ENCODE measurements at places on chromosomes 7 and 10.
A peak's percentile ranks its signal among the peaks of the same experiment; 100 is the strongest.

DNA sequence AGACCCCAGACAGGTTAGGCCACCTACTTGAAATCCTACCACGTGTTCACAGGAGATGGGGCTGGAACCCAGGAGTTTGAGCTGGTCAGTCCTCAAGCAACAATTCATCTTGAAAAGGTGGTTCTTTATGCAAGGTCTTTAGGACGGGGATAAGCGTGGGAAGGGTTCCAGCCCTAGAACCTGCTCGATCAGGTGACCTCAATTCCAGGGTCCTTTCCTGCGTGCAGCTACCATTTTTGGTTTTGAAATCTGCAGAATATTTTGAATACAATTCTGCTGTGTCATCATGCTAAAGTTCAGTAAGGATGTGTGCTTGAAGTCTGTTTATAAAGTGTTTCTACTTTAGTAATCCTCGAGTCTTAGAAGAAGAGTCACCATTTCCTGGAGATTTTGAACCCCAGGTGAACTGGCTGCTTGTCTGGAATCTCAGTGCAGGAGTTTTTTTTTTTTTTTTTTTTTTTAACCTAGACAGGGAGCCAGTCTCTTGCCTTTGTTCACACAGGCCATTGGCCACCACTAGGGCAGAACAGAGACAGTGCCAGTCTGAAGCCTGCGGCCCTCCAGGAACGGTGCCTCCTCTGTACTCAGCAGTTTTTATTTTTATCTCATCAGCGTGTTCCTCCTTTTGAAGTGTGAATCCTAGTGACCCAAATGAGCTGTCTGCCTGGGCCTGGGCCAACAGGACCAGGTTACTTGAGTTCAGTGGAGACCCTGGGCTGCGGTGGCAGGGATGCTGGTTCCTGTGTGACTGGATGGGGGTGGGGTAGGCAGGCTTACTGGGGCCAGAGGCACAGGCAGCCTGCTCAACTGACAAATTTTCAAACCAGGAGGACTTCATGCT, 54.6 kb downstream of the EEPD1 start:
- no peaks in the 10 kb centered on the region for H3K36me3 ChIP-seq
- peaks cover 38% of the 10 kb centered on the region for H3K4me1 ChIP-seq
- peak overlapping the region; percentile 75 for H3K27ac ChIP-seq
- peak; percentile 100 for DNase-seq
- no peaks in the 10 kb centered on the region for H3K27me3 ChIP-seq
- H3K4me3 ChIP-seq, result no peak overlapping the region

GRCh38 chr7:113087071-113087998, 708 bp upstream of the GPR85 start:
- no peaks in the 10 kb centered on the region for H3K36me3 ChIP-seq
- no peak overlapping the region for H3K27ac ChIP-seq
- peaks cover 7% of the 10 kb centered on the region for H3K27me3 ChIP-seq
- no peak for DNase-seq
- no peaks in the 10 kb centered on the region for H3K4me1 ChIP-seq
- peak overlapping the region; percentile 65 for H3K4me3 ChIP-seq

DNA sequence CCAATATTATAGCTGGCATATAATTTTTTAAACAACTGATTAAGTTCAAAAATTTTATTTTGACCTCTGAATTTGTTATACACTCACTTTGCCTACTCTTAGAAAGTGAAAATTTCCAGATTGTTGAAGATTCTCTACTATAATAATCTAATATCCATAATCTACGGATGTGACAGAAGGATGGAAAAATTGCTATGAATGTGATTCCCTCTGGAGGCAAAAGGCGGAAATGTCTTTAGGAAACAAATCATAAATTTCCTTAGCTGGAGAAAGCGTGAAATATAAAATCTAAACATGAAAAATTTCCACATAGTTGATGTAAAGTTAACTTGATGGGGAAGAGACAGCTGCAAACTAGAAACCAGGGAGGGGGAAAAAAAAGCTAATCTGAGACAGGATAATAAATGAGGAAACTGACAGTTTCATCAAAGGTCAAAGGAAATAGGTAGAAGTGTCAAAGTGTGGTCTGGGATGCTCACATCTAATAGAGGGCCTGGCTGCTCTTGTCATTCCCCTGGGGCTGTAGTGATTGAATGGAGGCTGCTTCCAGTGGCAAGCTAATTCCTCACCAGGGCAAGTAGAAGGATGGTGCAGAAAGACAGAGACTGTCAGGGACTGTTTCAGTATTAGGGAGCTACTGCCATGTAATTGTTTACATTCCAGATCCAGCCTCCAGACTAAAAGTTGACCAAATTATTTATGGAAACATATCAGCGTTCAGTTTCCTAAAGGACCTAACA, 264.5 kb downstream of the SDHAF3 start:
- no peaks in the 10 kb centered on the region for H3K4me1 ChIP-seq
- no peak overlapping the region for H3K27ac ChIP-seq
- no peaks in the 10 kb centered on the region for H3K36me3 ChIP-seq
- no peaks in the 10 kb centered on the region for H3K27me3 ChIP-seq
- no peak for DNase-seq
- H3K4me3 ChIP-seq, result no peak overlapping the region

GRCh38 chr7:1742555-1743303, 72.7 kb downstream of the ELFN1 start:
- no peak overlapping the region for H3K4me3 ChIP-seq
- H3K36me3 ChIP-seq, result no peaks in the 10 kb centered on the region
- peak; percentile 35 for DNase-seq
- H3K27me3 ChIP-seq, result peaks cover 42% of the 10 kb centered on the region
- H3K27ac ChIP-seq, result no peak overlapping the region
- H3K4me1 ChIP-seq, result no peaks in the 10 kb centered on the region

DNA sequence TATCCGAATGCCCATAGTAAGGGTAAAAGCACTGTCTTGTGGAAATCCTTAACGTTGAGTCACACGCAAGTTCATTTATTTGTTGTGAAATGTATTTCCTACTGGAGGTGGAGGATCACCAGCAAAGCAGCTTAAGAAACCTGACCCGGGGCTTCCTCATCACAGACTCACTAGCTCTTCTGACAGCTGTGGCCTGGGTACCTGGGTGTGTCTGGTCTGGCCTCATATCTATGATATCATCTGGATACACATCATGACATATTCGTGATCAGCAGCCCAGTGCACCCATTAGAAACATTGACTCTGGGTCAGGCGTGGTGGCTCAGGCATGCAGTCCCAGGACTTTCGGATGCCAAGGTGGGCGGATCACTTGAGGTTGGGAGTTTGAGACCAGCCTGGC, 8.8 kb downstream of the DRGX start:
- no peaks in the 10 kb centered on the region for H3K36me3 ChIP-seq
- H3K4me1 ChIP-seq, result peaks cover 7% of the 10 kb centered on the region
- H3K4me3 ChIP-seq, result no peak overlapping the region
- peak overlapping the region; percentile 38 for H3K27ac ChIP-seq

DNA sequence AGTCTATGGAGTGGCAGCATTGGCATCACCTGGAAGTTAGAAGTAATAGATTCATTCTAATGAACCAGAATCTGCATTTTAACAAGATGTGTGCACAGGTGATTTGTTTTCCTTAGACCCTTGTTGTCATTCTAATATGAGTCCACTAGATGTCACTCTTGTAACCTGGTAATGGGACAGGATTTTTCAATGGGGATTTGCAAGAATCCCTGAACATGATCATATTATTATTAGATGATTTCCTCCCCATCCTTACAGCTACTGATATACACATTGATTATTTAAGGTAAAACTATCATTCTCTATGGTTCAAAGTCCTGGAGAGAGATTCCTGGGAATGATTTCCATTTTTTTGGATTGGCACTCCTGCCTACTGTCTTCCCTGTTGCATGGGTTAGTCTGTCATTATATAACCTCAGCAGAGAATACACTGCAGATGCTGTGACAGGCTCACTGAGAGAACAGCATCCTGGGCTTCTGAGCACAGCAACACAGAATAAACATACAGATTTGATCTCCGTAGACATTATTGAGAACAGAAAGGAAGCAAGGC, 194.9 kb downstream of the SUGCT start:
- H3K4me1 ChIP-seq, result no peaks in the 10 kb centered on the region
- peak; percentile 9 for DNase-seq
- H3K27ac ChIP-seq, result no peak overlapping the region
- H3K4me3 ChIP-seq, result no peak overlapping the region

DNA sequence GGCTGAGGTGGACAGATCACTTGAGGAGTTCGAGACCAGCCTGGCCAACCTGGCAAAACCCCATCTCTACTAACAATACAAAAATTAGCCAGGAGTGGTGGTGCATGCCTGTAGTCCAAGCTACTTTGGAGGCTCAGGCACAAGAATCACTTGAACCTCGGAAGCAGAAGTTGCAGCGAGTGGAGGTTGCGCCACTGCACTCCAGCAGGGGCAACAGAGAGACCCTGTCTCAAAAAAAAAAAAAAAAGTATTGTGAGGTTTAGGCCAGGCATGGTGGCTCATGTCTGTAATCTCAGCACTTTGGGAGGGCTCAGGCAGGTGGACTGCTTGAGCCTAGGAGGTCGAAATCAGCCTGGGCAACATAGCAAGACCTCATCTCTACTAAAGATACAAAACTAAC, 16.0 kb downstream of the TET1 start:
- H3K27ac ChIP-seq, result no peak overlapping the region
- DNase-seq, result no peak
- H3K4me3 ChIP-seq, result no peak overlapping the region
- no peaks in the 10 kb centered on the region for H3K36me3 ChIP-seq
- no peaks in the 10 kb centered on the region for H3K27me3 ChIP-seq

GRCh38 chr7:33351709-33352108, 222.3 kb downstream of the BBS9 start:
- no peaks in the 10 kb centered on the region for H3K27me3 ChIP-seq
- DNase-seq, result no peak
- no peak overlapping the region for H3K27ac ChIP-seq

- H3K4me3 ChIP-seq, result no peak overlapping the region
- DNase-seq, result no peak
- H3K4me1 ChIP-seq, result no peaks in the 10 kb centered on the region
Measured at GRCh38 chr7:1601956-1602355, 32.1 kb upstream of the PSMG3 start.

DNA sequence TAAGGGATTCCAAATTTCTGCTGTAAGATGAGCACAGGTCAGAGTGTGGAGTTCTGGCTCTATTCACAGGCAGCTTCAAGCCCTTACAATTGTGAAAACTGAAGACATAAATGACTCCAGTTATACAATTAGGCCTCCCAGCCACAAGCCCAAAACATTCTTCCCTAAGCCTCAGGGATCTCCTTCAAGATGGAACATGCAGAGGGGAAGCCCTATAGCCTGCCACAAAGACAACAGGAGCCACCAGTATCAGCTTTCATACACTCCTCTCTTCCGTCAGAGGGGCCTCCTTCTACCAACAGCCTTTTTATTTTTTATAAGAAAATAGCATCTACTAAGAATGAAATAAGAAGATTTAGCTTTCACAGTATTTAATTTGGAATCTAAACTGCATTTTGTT, 46.5 kb downstream of the DLD start:
- DNase-seq, result no peak
- H3K4me1 ChIP-seq, result no peaks in the 10 kb centered on the region
- no peak overlapping the region for H3K4me3 ChIP-seq
- no peaks in the 10 kb centered on the region for H3K27me3 ChIP-seq
- H3K27ac ChIP-seq, result no peak overlapping the region

- peak overlapping the region; percentile 99 for H3K27ac ChIP-seq
- H3K27me3 ChIP-seq, result no peaks in the 10 kb centered on the region
- no peak for DNase-seq
- no peaks in the 10 kb centered on the region for H3K36me3 ChIP-seq
- H3K4me3 ChIP-seq, result no peak overlapping the region
- peaks cover 64% of the 10 kb centered on the region for H3K4me1 ChIP-seq
Measured at GRCh38 chr10:5581670-5582566, 57.2 kb downstream of the CALML3 start.

- no peaks in the 10 kb centered on the region for H3K36me3 ChIP-seq
- H3K27ac ChIP-seq, result no peak overlapping the region
- DNase-seq, result no peak
- no peaks in the 10 kb centered on the region for H3K4me1 ChIP-seq
- no peak overlapping the region for H3K4me3 ChIP-seq
Measured at GRCh38 chr7:70766694-70767093, 365.2 kb upstream of the GALNT17 start.

GRCh38 chr10:124180947-124181549, 87.7 kb upstream of the CHST15 start:
- no peaks in the 10 kb centered on the region for H3K27me3 ChIP-seq
- no peak overlapping the region for H3K4me3 ChIP-seq
- DNase-seq, result no peak
- H3K4me1 ChIP-seq, result no peaks in the 10 kb centered on the region
- no peak overlapping the region for H3K27ac ChIP-seq

GRCh38 chr10:3146289-3146688, 26.3 kb downstream of the PITRM1 start:
- no peak for DNase-seq
- H3K4me3 ChIP-seq, result no peak overlapping the region
- no peaks in the 10 kb centered on the region for H3K36me3 ChIP-seq
- H3K27ac ChIP-seq, result no peak overlapping the region
- H3K27me3 ChIP-seq, result no peaks in the 10 kb centered on the region

DNA sequence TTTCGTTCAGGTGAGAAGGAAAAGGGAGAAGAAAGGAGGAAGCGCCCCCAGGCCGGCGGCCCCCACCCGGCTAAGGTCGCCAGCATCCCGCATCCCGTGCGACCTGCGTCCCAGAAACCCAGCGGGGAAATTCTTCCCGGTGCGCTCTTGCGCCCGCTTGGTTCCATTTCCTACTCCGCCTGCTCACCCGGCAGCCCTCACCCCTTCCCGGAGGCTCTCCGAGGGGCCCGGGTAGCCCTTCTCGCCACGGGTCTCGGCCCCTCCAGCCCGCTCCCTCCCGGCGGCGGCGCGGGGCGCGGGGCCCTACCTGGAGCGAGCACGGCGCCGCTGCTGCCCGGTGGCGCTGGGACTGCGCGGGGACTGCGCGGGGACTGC, at the start of gene PRKCQ:
Gene PRKCQ, minus strand, starts transcription at position 373 of the 375 bp plus-strand sequence. CDS start 65,141 bp downstream, outside the sequence.
- no peak for DNase-seq
- H3K27ac ChIP-seq, result peak within 1 kb of the TSS; percentile 50
- H3K4me1 ChIP-seq, result no peaks in the 10 kb centered on the region
- H3K4me3 ChIP-seq, result peak within 1 kb of the TSS; percentile 63
- no peaks in the 10 kb centered on the region for H3K27me3 ChIP-seq
- H3K36me3 ChIP-seq, result no peaks in the 10 kb centered on the region

DNA sequence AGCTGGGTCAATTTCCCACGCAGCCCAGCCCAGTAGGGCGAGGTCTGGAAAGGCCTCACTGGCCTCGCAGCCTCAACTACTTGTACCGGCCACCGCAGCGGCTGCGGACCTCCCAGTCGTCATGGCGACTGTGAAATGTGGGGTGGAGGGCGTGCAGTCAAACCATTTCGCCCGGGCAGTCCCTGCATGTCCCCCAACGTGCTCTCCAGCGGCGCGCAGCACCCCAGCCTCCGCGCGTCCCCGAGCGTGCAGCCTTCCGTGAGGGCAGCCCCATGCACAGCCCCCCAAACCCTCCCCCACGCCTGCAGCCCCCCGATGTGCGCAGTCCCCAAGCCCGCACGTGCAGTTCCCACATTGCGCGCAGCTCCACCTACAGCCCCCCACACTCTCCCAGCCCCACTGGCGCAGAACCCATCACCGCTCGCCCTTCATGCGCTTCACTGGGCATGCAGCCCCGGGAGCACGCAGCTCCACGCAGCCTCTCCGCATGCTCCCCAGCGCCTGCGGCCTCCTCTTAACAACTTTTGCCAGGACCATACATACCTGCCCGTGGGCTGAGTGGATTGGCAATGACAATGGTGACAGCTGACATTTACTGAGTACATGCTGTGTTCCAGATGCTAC, 34.5 kb upstream of the SFTPD start:
- H3K36me3 ChIP-seq, result no peaks in the 10 kb centered on the region
- H3K27me3 ChIP-seq, result no peaks in the 10 kb centered on the region
- H3K27ac ChIP-seq, result no peak overlapping the region
- no peak overlapping the region for H3K4me3 ChIP-seq
- no peak for DNase-seq

GRCh38 chr10:129097776-129098330, 369.2 kb upstream of the MGMT start:
- no peak overlapping the region for H3K4me3 ChIP-seq
- no peaks in the 10 kb centered on the region for H3K36me3 ChIP-seq
- H3K27ac ChIP-seq, result no peak overlapping the region
- H3K4me1 ChIP-seq, result no peaks in the 10 kb centered on the region

All from PC-9 (cell line).